ENCODE measurements at places on chromosomes 11 and 22.

GRCh38 chr11:45535033-45535432 is 130.4 kb downstream of the CHST1 start:
- DNase-seq: no peak

DNA sequence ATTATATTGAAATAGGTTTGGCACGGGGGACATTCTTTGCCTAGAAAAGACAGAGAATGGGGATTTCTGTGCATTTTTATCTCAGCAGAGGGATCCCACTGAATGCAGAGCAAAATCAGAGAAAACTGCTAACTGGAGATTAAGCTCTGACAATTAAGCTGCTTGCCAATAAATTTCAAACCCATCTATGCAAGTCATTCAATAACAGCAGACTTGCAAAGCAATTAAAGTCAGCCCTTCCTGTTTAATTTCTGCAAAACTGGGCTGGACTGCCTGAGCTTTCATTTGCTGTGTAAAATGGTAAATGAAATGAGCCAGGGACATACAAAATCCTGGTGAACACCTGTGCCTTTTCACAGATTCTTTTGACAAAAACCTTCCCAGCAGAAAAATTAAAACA is 1273.9 kb upstream of the CNTN5 start:
- DNase-seq: no peak

DNA sequence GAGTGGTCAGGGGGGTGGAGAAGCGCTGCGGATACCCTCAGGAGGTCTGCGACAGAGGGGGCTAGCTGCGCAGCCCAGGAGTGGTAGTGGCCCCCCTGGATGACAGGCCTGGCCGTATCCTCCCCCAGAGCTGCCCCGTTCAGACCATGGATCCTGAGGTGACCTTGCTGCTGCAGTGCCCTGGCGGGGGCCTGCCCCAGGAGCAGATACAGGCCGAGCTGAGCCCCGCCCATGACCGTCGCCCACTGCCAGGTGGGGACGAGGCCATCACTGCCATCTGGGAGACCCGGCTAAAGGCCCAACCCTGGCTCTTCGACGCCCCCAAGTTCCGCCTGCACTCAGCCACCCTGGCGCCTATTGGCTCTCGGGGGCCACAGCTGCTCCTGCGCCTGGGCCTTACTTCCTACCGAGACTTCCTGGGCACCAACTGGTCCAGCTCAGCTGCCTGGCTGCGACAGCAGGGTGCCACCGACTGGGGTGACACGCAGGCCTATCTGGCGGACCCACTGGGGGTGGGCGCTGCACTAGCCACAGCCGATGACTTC is 505 bp downstream of the NUDT22 start:
- DNase-seq: peak; percentile 71

DNA sequence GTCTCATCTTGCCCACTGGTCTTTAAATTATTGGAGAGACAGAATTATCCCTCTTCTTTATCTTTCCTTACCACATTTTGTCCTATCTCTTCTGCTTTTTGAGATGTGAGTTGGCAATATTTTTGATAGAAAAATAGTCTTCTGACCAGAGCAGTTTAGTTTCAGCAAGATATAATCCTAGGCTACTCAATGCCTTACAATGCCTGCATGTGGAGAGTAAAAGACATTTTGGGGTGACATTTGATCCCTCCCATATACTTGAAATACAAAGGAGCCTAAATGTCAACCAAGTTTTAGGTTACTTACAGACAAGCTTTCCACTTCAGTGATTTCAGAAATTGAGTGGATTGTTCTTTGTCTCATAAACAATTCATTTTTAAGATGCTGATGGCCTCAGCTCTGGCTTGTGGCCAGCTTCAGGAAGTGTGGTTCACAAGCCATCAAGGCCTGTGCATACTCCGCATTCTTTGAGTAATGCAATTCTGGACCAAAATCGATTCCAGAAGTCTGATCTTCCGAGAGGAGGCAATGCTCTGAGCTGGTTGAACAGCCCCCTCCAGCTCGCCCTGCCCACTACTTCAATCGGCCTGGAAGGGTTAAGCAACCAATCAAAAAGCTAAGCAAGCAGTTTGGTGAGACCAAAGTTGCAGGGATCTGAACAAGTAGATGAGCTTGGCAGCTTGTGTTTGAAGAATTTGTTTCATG is 274.4 kb downstream of the BLID start:
- DNase-seq: no peak

DNA sequence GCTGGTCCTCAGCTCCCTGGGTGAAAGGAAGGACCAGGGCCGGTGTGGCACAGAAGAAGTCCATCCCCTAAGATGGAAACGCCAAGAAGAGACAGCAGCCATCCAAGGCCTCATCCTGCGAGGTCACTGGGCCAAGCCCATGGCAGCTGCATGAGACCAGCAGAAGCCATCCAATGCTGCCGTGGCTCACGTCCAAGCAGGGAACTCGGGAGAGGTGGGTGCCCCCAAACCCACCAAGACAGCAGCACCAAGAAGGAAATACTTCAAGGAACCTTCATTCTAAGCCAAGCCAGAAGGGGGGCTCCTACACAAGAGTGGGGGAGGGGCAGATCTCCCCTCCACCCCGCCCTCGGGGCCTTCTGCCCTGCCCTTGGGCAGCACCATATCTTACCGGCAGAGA is 49.6 kb downstream of the IGSF9B start:
- no peak for DNase-seq

- DNase-seq: no peak
These were observed 16.3 kb downstream of the APOL5 start for GRCh38 chr22:35733791-35734516.
